Stimulated activated CD4-positive, alpha-beta T cell treated with anti-CD3 and anti-CD28 coated beads, Interleukin-1b, Interleukin-23, amount 100 ng/mL, for 48 hours (primary cell): ENCODE measurements at places on chromosomes 7 and 10.
A peak's percentile ranks its signal among the peaks of the same experiment; 100 is the strongest.

DNA sequence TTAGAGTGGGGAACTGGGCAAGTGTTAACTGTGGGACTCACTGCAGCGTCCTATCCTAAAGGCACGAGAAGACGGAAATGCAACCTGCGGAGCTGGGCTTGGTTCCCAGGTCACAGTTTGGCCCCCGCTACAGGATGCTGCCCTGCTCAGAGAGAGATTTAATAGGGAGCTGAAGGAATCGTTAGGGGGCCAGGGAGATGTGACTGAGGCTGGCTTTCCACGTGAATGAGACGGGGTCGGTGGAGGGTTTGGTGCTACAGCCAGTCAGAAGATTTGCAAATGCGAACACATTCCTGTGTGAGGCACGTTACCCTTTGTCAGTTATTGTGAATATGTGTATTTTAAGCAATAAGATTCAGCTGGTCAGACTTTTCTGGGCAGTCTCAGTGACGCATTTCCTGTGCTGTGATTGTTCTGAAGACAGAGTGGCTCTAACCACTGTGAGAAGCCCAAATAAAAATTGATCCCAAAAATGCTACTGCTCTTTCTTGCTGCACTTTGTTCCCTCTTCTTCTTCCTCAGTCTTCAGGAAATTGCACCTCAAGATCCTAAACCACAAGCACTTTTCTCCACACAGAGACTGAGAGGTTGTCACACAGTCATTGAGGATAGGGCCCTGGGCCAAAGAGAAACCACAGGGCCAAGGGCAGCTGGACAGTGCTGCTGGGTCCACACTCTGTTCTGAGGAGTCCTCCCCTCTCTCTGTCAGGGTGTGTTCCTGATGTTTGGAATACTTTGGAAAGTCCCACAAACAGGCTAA, 21.2 kb downstream of the CYP17A1 start:
- no peak for DNase-seq

GRCh38 chr10:21519941-21520436, 5.5 kb downstream of the SKIDA1 start:
- DNase-seq = no peak

- DNase-seq = no peak
These were observed 166.9 kb upstream of the BMPER start for GRCh38 chr7:33738260-33738935.

DNA sequence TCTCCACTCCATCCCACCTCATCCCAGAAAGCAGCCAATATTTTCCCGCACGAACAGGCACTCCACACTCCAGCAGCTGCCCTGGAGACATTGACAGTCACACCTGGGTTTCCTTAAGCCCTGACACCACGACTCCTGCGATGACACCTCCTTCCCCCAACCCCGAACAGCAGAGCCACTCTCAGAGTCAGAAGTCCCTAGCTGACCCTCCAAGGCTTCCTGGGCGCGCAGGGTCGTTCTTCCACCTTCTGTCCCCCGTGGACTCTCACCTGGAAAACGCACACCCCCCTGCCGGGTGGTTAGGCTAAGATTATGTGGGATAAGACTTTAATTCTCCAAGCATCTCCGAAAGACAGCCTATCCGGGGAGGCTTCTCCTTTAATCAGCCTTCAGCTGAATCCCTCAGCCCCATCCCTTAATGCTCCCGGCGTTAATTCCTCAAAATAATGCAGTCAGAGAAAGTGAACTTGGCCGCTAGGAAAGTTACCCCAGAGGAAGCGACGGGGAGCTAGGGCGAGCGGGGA, 1.1 kb downstream of the DENND11 start:
- no peak for DNase-seq

DNA sequence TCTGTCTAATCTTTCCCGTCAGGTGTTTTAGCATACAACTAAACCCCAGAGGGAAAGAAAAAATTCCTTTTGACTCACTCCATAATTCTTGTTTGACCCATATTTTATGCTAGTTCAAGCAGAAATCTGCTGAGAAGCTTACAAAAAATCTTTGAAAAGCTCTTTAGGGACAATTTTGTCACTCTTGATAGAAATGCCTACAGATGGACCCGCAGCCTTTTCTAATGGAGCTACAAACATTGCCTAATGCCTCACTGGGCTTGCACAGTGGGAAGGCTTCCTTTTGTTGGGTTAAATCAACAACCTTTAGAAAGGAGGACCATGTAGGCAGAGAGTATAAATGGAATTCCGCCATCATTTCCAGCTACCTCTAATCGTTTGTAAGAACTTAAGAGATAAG, 344.5 kb downstream of the PCLO start:
- no peak for DNase-seq

GRCh38 chr10:78185693-78186055, 152.0 kb downstream of the RPS24 start:
- DNase-seq = no peak

DNA sequence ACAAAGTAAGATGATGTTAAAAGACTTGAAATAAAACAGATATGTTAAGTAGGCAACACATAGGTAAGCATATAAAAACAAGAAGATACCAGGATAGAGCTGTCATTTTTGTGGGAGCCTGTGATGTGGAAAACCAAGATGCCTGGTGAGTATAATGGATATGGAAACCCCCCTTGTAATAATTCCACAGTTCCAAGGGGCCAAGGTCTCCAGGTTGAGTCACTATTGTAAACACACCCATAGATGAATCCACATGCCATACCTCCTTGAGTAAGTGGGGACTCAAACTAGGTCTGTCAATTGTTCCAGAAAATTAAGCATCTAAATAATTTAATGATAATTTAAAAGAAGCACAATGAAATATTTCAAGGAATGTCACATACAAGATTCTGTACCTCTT, 15.9 kb downstream of the CAV1 start:
- DNase-seq = no peak

DNA sequence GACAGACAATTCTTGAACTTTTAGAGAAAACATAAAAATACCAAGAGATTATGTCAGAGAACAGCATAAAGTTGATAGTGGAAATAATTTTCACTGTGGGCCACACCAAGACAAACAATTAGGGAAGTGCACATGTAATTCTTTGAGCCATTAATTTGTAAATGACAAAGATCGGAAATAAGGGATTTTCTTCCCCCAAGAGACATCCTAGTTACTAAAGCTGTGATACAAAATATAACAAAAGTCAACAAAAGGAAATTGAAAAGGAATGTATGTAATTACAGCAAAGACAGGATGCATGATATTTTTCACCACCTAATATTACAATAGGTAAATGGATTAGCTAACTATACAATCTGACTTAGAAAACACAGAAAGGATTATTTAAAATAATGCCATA, 12.4 kb upstream of the LRRC72 start:
- DNase-seq = no peak

- DNase-seq = no peak
These were observed 108.2 kb upstream of the PCBD1 start for GRCh38 chr10:70996549-70996948.

DNA sequence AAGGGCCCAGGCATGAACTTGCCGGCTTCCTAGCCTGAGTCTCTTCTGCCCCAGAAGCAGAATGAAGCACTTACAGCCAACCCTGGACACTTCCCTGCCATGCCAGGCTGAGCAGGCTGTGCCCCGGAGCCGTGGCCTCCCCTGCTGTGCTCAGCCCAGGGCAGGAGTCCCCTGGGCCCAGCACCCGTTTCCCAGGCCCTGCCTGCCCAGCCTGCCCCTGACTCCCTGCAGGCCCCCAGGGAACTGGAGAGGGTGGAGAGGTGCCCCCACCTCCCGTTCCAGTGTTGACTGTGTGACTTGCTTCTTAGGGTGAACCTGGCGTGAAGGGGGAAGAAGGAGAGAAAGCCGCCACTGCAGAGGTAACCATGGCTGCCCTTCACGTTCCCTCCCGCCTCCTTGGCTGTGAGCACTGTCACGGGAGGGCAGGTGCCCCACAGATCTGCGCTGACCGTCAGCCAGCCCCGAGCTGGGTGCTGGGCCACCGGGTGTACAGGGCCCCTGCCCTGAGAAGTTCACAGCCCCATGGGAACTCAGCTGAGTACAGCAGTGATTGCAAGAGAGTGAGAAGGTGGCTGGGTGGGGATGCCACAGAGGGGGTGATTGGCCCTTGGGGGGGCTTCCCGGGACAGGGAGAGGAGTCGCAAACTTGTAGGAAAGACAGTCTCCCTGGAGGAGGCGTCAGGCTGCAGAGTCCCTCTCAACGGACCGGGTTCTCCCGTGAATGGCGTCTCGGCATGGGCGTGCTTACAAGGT, 75.9 kb downstream of the MYL10 start:
- DNase-seq = no peak

DNA sequence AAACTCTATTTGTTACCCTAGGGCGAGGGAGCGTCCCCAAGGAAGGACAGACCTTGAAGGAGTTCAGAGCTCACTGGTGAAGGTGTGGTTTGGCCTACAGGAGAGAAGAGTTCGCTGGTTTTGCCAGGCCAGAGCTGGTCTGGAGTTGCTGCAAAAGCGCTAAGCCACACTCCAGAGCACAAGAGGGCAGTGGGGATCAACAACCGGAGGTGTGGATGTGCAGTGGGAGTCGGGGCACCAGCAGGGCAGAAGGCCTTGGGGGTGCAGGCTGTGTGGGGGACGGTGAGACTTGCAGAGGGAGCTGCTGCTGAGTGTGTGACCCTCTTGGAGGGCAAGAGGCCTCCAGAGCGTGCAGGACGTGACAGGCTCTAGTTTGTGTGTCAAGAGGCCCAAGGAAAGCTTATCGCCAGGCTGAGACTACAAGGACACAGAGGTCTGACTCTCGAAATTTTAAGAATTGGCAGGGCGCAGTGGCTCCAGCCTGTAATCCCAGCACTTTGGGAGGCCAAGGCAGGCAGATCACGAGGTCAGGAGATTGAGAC, 14.3 kb upstream of the CUL1 start:
- no peak for DNase-seq

GRCh38 chr10:52100011-52100547, 214.0 kb upstream of the DKK1 start:
- no peak for DNase-seq

DNA sequence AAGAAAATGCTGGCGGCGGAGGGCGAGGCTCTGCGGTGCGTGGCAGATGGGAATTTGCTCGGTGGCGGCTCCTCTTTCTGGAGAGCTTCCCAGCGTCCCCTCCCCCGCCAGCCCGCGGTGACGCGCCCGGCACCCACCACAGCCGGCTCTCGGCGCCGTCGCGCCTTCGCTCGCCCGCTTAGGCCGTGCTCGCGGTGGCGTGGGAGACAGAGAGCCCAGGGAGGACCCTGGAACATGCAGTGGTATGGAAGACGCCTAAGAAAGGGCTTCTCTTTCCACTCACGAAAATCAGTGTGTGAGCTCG, 576 bp upstream of the CSGALNACT2 start:
- peak; percentile 37 for DNase-seq

GRCh38 chr7:44638611-44639557, 32.5 kb downstream of the OGDH start:
- DNase-seq = peak; percentile 85

GRCh38 chr7:148115308-148115707, 475.3 kb upstream of the C7orf33 start:
- DNase-seq = no peak

- DNase-seq = no peak
These were observed 15.2 kb upstream of the KAZALD1 start for GRCh38 chr10:101046332-101047238.

DNA sequence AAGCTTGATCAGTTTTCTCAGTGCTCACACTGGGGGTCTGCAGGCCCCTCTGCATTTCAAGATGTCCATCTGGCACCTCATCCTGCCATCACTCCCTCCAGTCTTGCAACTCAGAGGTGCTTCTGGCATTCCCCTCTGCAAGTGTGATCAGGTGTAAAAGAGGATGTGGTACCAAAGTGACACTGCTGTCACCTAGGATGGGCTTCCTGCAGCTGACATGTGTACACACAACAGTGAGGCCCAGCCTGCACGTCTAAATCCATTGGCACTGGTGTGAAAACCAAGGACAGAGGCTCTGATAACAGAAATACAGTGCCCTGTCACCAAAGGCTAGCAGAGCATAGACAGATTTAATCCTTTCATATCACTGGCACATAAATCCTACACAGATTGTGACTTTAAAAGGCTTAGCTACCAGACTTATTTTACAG, 162.5 kb upstream of the CELF2 start:
- no peak for DNase-seq

- no peak for DNase-seq
These were observed 72.6 kb downstream of the EPDR1 start for GRCh38 chr7:37993060-37993501.

- DNase-seq = no peak
These were observed 743 bp upstream of the POR start for GRCh38 chr7:75914169-75914654.

GRCh38 chr7:43904533-43905208, 1.7 kb downstream of the URGCP start:
- DNase-seq = no peak

DNA sequence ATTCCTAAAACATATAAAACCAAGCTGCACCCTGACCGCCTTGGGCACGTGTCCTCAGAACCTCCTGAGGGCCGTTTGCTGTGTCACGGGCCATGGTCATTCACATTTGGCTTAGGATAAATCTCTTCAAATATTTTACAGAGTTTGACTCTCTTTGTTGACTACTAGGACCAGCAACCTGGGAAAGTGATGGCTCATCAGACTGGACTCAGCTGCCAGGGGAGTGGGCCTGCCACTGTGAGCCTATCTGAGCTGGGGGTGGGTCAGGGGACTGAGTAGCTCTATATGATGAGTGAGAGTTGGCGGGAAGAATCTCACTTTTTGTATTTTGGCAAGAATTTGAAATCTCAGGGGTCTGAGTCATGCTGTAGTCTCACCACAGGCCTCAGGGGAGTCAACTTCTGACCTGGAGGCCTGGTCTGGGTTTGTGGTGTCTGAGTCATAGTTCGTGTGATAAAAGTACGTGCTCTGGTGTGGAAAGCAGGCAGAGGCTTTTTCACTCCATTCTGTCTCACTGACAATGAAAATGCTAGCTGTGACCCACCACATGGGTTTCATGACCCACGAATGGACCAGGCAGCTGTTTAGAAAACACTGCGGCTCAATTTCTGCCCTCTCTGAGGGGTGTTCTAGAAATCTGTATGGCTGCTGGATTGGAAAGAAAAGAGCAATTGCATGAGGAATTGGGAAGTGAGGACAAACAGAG, 4.2 kb upstream of the UPP1 start:
- peak; percentile 85 for DNase-seq

- DNase-seq = no peak
These were observed 36.2 kb downstream of the WASL start for GRCh38 chr7:123712619-123713018.

DNA sequence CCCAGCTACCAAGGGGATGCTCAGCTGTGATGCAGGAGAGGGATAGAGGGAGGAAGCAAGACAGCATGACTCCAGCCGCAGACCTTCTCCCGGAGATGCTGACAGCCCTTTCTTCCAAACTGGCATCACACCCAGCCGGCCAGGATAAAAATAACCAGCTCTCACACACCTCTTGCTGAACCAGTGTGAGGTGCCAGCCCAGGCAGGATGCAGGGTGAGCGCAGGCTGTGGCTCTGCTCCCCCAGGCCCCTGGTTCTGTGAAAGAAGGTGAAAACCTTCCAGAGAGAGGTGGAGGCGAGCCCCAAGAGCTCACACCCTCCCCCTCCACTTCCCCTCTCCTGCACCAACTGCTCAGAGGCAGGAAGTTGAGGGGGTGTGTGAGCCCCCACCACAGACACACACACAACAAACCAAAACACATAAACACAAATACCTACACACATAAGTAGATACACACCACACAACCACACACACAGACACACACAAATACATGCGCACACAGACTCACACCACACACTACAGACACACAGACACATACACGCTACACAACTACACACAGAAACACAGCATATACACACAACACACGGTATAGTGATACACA, 4.0 kb downstream of the GPR15LG start:
- DNase-seq = no peak
